Eye (tissue), 1 donor: ENCODE measurements at places on chromosomes 1 and 21.

DNA sequence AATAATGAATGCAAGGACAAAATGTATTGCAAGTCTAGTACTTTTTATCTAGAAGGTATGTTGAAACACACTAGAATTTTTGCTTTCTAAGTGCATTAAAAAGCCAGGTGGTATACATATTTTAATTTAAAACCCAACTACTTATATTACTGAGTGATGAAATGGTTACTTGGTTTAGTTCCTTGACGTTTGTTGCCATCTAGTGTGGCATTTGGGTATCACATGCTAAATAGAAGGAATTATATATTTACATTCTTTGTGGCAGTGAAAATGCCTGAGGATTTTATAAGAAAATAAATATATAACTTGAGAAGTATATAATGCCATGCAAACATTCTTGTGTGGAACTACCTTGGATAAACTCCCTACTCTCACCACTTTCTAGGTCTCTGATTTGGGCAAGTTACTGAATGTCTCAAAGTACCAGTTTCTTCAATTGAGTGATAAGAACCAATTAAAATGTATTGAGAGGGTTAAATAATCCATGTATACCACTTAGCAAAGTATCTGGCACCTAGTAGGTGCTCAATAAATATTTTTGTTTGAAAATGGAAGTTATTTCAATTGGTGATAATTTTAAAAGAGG lies 69.6 kb downstream of the SDCCAG8 start:
- DNase-seq: peak; percentile 88

GRCh38 chr1:109134423-109134822 lies 20.5 kb downstream of the ELAPOR1 start:
- DNase-seq: no peak

- DNase-seq: no peak
Measured at GRCh38 chr1:43465505-43466067, 11.9 kb upstream of the HYI start.

DNA sequence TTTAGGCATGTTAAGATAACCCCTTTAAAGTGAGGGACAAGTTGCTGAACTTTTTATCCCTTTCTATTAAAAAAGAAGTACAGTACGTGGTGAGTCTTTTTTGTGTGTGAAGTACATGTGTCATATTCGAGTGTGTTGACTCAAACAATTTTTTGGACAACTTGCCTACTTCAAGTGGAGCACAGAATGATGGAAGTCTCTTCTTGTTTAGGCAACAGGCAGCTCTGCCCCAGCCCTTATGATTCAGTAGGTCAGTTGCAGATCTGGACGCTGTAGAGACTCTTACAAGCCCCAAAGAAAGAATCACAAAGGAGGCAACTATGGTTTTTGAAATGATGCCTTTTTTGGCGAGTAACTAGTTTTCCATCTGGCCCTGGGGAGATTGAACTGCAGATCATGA lies 14.4 kb upstream of the ZFP69B start:
- no peak for DNase-seq

- DNase-seq: peak; percentile 84
Measured at GRCh38 chr1:235866205-235866912, at the start of gene LYST. Gene LYST (minus strand): TSS chr1:235866906. CDS start chr1:235830417, 36,489 bp downstream.

- DNase-seq: no peak
Measured at GRCh38 chr1:206133751-206134415, 16.7 kb upstream of the AVPR1B start.

- no peak for DNase-seq
Measured at GRCh38 chr1:77100875-77101274, 118.4 kb downstream of the PIGK start.

- no peak for DNase-seq
Measured at GRCh38 chr1:178908358-178908757, 37.5 kb upstream of the ANGPTL1 start.

- no peak for DNase-seq
Measured at GRCh38 chr1:68918563-68918962, 421.7 kb upstream of the DEPDC1 start.

GRCh38 chr1:911875-912739 lies 11.6 kb upstream of the SAMD11 start:
- DNase-seq: peak; percentile 33

DNA sequence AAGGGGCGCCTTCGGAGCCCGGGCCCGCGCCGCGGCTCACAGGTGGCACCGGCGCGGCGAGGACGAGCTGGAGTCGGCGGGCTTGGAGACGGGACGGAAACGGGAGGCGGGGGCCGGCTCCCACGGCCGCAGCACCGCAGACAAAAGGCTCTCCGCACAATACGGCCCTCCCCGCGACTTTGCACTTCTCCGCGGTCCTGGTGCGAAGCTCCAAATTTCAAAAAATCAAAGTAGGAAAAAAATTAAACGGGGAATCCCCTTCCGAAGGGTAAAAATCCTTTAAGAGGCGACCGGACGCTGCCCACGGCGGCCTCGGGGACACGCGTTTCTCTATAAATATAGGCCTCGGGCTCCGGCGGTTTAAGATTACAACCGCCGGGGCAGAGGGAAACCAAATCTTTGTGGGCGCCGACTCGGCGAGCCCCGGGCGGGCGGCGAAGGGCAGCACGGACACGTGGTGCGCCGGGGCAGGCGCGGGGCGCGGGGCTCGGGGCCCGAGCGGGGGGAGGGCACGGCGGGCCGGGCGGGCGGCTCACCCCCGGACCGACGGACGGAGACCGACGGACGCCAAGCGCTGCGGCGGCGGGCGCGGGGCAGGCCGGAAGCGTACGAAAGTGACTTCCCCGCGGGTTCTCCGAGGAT lies 453 bp downstream of the PABPC4 start:
- peak; percentile 53 for DNase-seq

DNA sequence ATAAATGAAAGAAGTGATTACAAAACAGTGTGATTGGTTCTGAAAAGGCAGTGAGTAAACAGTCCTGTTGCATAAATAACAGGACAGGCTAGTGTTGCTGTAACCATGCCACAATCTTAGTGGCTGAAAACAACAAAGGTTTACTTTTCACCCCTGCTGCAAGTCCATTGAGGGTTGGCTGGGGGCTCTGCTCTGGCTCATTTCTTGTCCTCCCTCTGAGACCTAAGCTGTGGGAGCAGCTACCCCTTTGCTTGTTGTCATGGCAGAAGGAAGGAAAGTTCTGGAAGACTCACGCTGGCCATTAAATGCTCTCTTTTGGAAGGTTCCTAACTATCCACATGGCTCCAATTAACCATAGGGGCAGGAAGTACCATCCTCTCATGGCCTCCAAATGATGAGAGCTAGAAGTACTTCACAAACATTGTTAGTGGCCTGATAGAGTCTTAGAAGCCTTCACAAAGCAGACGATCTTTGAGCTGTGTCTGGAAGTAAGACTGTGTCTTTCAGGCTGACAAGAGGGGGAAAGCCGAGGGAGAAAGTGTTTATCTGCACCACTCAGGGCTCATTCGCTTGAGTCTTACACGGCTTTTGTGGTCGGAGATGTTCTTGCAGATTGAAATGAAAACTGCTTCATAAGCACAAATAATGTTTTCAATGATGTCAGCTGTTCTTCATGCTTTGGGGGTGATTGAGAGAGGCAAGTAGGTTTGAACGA lies 11.9 kb downstream of the RCSD1 start:
- DNase-seq: no peak

DNA sequence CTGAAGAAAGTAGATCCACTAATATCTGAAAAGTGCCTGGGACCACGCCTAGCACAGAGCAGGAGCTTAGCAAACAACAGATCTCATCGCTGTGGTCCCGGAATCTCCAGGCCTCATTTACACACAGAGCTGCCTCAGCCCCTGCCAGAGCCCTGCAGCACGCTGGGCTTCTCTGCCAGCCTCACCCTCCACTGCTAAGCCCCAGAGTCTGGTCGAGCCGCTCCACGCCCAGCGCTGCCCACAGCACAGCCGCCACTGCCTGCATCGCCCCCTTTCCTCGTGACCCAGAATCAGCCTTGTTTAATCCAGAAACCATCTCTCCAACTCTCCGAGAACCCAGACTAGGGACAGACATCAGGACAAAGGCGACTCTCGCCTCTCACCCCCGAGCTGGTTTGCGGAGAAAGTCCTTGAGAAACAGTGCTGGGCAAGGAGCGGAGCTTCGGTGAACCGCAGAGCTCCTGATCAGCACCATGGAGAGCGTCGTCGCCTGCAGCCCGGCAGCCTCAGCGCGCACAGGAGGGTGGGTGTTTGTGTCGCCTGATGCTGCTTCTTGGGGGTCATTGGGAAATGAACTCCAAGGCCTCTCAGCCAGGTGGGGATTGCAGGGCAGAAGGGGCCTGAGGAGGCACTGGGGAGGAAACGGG lies 145.1 kb downstream of the NPHP4 start:
- DNase-seq: peak; percentile 83

GRCh38 chr1:2213576-2214505 lies 14.3 kb upstream of the SKI start:
- DNase-seq: peak; percentile 82

DNA sequence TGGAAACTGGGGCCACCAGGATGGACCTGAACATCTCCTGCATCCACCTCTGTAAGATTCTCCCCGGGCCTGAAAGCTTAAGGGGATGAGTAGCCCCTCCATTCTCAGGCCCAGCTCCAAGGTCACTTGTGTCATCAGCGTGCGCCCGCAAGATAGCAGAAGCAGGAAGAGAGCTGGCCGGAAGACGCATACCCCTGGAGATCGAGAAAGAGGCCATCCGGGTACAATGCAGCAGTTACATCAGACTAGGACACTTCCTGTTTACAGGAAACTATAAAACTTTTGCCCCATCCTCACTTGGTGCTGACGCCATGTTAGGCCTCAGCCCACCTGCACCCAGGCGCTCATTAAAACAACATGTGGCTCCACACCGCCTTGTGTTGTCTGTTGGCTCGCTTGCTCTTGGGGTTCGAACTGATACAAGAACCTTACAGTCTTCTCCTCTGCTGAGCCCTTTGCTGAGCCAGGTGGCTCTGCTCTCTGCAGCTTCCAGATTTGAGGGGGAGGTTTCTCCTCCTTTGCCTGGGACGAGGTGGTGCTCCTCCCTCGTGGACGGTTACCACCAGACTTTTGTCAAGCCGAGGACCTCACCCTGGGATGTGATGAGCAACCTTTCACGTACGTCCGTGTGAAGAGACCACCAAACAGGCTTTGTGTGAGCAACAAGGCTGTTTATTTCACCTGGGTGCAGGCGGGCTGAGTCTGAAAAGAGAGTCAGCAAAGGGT lies 277.5 kb upstream of the C1orf174 start:
- no peak for DNase-seq

- no peak for DNase-seq
Measured at GRCh38 chr21:25870084-25870483, 135.3 kb downstream of the GABPA start.

GRCh38 chr1:246582301-246583055 lies 16.2 kb downstream of the CNST start:
- peak; percentile 52 for DNase-seq

DNA sequence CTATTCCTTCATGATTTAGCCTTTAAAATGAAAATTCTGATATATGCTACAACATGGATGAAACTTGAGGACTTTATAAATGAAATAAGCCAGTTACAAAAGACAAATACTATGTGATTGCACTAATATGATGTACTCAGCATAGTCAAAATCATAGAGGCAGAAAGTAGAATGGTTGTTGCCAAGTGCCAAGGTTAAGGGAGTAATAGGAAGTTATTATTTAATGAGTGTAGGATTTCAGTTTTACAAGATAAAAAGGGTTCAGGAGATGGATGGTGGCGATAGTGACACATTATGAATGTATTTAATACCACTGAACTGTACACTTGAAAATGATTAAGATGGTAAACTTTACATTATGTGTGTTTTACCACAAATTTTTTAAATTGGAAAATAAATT lies 73.1 kb upstream of the FMN2 start:
- DNase-seq: no peak

DNA sequence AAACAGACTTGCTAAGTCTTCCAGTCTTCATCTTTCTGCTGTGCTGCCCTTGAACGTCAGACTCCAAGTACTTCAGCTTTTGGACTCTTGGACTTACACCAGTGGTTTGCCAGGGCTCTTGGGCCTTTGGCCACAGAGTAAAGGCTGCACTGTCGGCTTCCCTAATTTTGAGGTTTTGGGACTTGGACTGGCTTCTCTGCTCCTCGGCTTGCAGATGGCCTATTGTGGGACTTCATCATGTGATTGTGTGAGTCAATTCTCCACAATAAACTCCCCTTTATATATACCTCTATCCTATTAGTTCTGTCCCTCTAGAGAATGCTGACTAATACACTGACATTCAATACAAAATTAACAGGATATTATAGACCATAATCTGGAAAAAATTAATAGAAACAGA lies 628.1 kb downstream of the PLPP3 start:
- no peak for DNase-seq
